ENCODE measurements at places on chromosomes 6 and 20.

- DNase-seq, result no peak
Measured at GRCh38 chr20:37807471-37808232, 95.3 kb upstream of the VSTM2L start.

GRCh38 chr20:63433351-63433750 lies 39.1 kb downstream of the KCNQ2 start:
- DNase-seq, result no peak

- no peak for DNase-seq
Measured at GRCh38 chr6:39204646-39205244, 24.5 kb downstream of the KCNK5 start.

DNA sequence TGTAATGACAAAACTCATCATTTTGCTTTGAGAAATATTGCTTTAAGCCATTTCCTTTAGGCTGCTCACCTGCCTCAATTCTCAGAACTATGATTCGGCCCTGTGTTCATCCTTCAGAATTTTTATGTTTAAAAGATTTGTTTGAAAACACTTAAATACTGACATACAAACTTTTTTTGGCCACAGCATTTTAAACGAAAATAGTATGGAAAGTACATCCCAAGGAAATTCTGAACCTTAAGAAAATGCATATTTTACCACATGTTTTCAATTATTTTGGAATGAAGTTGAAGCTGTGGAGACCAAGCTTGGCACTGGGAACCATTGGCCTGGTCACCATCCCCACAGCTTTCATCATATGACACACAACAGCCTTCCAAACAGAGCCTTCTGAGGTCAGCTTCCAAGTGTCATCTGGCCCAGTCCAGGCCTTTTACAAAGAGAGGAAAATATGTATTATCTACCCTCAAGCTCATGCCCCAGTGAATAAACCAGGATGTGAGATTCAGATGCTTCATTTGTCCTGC lies 83.3 kb downstream of the SOD2 start:
- DNase-seq, result no peak

DNA sequence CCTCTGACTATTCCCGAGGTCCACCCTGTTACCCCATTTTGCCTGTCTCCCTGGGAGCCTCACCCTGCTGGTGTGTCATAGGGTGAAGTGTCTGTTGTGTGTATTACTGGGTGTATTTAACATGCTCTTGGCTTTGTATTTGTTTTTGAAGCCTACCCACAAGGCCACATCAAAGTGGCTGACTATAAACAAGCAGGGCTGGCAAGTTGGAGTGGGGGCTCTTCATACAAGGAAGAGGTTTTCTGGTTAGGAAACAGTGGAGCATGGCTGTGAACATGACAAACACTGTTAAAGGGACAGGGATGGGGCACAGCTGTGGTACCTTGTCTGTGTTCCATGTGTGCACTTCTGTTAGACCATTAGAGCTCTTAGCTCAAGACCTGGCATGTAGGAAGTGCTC lies 26.3 kb downstream of the HECA start:
- peak; percentile 5 for DNase-seq

GRCh38 chr6:24858177-24858653 lies 59.5 kb upstream of the ARMH2 start:
- no peak for DNase-seq

DNA sequence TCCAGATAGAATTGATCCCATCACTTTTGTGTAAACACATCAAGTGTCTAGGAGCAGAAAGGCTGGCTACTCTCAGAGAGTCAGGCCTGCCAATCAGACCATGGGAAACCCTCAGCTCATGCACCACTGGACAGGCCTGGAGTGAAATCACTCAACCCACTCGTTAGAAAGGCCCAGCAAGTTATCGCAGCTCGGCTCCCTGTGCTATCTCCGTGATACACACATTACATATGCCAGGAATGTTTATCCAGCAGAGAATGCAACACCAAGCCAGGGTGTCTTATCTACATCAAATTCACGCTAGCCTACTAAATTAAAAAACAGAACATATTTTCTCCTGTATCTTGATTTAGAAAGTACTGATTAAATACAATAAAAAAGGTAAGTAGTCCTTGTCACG lies 232.4 kb upstream of the FOXQ1 start:
- no peak for DNase-seq

GRCh38 chr6:150149146-150149545 lies 6.3 kb downstream of the PPP1R14C start:
- no peak for DNase-seq

DNA sequence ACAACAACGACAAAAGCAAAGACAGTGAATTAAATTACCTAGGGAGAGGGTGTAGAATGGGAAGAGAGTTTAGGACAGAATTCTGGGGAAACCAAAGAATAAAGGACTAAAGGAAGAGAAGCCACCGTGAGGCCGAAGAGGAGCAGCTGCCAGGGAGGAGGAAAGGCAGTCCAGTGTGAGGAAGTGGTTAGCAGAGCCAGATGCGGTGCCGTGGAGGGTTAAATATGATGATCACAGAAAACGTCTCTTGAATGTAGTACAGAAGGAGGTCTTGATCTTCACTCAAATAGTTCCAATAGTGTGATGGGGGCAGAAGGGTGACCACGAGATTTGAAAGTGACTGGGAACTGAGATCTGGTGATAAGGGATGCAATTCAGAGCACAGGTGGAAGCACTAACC lies 67.7 kb downstream of the TMEM244 start:
- DNase-seq, result no peak

DNA sequence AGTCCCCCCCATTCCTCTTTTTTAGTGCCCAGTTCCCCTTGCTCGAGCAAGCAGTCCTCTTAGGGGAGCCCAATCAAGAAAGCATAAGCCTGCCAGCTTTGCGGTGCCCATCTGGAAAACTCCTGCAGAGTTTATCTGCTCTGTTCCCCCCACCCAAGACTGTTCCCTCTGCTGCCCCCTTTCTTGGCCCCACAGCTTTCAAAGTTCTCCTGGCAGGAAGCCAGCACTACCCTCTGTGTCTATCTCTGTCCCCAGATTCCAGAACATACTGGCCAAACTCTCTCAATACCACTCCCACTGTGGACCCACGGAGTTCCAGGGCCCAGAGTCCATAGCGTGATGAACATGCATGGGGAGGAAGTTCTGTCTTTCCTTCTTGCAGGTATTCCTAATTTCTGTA lies 55.4 kb downstream of the CRYBG1 start:
- no peak for DNase-seq

DNA sequence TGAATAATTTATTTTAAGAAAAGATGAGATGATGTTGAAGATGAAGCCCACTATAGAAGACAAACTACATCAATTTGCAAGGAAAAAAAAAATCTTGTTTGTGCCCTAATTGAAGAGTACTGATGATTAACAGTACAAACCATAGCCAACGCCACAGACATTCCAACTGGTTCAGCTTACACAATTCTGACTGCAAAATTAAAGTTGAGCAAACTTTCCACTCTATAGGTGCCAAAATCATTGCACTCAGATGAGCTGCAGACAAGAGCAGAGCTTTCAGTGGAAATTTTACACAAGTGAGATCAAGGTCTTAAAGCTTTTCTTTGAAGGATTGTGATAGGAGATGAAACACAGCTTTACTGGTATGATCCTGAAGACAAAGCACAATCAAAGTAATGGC lies 85.3 kb downstream of the OGFRL1 start:
- DNase-seq, result no peak

- DNase-seq, result no peak
Measured at GRCh38 chr20:14711652-14712051, 374.2 kb upstream of the FLRT3 start.

GRCh38 chr6:2763345-2763841 lies 1.8 kb upstream of the WRNIP1 start:
- no peak for DNase-seq

DNA sequence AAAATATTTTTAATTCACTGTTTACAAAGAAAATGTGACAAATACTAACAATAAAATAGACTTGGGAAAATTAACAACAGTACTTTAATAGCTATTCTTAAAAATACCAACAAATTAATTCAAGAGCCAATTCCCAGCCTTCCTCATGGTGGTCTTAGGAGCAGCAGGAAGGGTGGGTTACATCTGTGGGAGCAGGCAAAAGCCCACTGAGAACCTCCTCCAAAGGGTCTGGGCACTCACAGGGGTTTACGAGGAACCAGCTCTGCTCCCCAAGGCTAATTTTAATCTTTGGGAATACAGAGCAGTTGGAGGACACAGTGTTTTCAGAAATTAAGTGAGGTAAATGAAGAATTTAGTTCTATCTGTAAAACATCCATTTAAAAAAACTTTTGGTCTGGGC lies 10.2 kb downstream of the SOD2 start:
- no peak for DNase-seq

GRCh38 chr20:63750807-63751470 lies 11.4 kb downstream of the SLC2A4RG start:
- no peak for DNase-seq

- DNase-seq, result peak; percentile 66
Measured at GRCh38 chr6:56708810-56709597, 66.3 kb upstream of the DST start.

- DNase-seq, result no peak
Measured at GRCh38 chr6:67630146-67630545, 1004.9 kb upstream of the ADGRB3 start.

GRCh38 chr6:27669295-27669623 lies 196.4 kb upstream of the ZNF184 start:
- no peak for DNase-seq

DNA sequence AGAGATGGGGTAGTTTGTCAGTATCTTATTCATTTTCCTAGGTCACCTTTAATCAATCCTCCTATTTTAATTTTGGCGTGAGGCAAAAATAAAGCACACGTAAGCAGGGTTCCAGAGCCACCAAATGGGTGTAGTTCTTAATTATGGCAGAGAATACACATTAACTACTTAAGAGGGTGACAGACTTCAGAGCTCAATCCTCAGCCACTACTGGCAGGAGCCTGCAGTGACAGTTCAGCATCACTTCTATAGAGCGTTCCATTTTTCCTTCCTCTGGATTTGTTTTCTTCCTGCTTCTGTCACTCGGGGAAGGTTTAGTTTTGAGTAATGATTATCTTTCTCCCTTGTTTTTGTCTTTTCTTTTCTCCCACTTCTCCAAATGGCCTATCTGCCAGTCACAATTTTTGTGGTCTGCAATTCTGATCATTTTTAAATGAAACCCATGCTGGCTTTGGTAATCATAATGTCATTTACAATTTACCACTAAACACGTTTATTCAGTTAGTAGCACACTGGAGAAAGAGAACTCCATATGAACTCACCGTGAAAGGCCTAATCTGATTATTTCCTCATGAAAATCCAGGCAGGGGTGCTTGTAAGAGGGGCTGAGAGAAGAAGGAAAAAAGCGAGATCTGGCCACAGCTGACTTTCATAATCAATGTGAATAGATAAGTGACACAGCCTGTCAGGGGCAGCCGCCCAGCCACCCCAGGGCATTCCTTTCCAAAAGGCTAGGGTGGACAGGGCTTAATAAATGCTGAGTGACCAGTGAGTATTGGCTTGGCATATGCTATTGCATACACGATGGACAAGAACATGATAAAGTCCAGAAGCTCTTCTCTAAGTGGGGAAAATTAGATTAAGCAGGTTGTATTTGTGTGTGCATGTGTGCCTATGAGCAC lies 412.1 kb downstream of the PKHD1 start:
- no peak for DNase-seq

DNA sequence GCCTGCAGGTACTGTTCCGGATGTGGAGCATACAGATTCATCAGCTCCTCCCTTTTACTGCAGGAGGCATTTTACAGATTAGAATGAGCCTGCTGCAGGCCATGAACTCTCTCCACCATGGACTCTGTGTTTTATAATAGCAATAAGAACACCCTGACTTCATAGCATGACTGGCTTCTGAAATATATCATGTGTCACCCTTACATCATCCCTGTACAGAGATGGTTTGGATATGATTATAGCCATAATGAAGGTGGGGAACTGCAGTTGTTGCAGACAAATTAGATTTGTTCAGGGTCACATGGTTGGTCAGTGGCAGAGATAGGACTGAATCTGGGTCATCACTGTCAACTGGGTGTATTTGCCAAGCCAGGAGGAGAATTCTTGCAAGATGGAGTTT lies 100.7 kb downstream of the FOXO3 start:
- no peak for DNase-seq

DNA sequence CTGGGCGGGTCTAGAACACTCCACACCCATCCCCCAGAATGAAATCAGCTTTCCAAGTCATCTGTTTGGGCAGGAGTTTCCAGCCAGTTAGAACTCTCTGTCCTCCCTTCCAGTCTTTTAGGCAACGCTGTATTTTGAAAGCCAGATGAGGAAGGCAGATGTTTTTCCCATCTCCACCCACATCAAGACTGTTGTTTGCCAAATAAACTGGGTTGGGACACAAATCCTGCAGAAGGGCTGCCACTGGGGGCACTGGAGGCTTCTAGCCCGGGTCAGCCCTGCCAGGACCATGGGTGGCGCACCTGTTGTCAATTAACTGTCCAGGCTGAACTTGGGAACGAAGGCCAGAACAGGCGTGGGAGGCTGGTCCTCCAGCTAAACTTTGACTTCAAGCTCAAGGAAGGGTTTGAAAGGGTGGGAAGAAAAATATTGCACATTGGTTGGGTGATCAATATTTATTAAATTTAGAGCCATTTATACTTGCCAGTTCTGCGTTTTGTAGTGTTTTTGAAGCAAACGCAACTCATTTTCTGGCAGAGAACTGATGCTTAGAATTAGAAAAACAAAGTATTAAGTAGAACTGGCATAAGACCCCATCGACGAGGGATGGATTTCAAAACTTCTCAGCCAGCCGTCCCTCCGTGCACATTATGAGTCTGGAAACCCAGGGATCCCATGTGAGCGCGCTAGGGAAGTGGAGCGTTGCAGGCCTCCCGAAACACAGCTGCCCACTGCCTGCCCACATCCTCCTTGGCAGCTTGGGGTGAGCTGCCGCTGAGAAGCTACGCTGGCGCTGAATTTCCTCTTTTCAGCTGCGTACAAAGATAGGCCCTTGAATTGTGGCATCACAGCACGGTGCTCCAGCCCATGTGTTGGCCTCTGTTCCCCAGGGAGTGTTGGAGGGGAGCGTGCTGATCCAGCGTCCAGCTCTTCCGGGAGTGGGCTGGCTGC lies 297.4 kb downstream of the QKI start:
- peak; percentile 11 for DNase-seq

- DNase-seq, result peak; percentile 13
Measured at GRCh38 chr20:20399531-20400500, 31.9 kb downstream of the INSM1 start.

DNA sequence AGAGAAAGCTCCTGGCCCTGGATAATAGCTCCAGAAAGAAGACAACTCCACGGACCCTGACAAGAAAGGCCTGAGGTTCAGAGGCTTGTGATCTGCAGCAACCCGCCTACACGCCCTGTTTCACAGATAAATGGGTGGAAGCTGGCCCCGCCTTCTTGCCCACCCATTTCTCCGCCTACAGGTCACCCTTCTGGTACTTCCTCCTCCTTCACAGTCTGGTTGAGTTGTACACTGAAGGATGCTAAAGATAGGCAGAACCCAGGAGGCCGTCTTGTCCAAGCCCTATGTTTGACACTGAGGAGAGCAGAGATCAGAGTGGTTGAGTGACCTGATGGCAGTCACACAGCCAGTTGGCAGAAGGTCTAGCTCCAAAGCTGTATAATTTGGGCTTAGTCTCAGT lies 34.2 kb upstream of the MDGA1 start:
- no peak for DNase-seq

Data from HepG2 (cell line).